IMR-90 (cell line): ENCODE measurements at places on chromosomes 5 and 9. TPM values are rescaled to one million over a fixed set of nuclear protein-coding genes. Genes with fewer than 3 reads are reported as not detected.

GRCh38 chr9:93207326-93207814 lies 23.4 kb downstream of the WNK2 start:
- H3K4me1 ChIP-seq = no peaks in the 10 kb centered on the region
- no peak overlapping the region for H3K4me3 ChIP-seq
- DNase-seq = peak; percentile 11
- peaks cover 13% of the 10 kb centered on the region; the same call in 1 of the 2 replicates for H3K27me3 ChIP-seq

GRCh38 chr5:173155912-173156311 lies 11.6 kb downstream of the BNIP1 start:
- no peak overlapping the region for H3K4me3 ChIP-seq
- DNase-seq = peak; percentile 49
- peaks cover 35% of the 10 kb centered on the region for H3K36me3 ChIP-seq
- no peaks in the 10 kb centered on the region for H3K27me3 ChIP-seq
- H3K4me1 ChIP-seq = no peaks in the 10 kb centered on the region; the same call in 1 of the 2 replicates
- no peak overlapping the region for H3K27ac ChIP-seq

- H3K36me3 ChIP-seq = peaks cover 24% of the 10 kb centered on the region
- H3K27ac ChIP-seq = no peak overlapping the region
- DNase-seq = no peak
- no peak overlapping the region for H3K4me3 ChIP-seq
Measured at GRCh38 chr5:179794171-179794570, 385 bp downstream of the LTC4S start.

- peak overlapping the region; percentile 98 for H3K27ac ChIP-seq
- no peaks in the 10 kb centered on the region for H3K27me3 ChIP-seq
- H3K4me1 ChIP-seq = peaks cover 16% of the 10 kb centered on the region
- H3K4me3 ChIP-seq = no peak overlapping the region
Measured at GRCh38 chr5:142446131-142446959, 121.5 kb upstream of the SPRY4 start.

- no peak overlapping the region for H3K27ac ChIP-seq
- no peak for DNase-seq
- no peaks in the 10 kb centered on the region for H3K4me1 ChIP-seq
- H3K36me3 ChIP-seq = no peaks in the 10 kb centered on the region
- no peaks in the 10 kb centered on the region for H3K27me3 ChIP-seq
- no peak overlapping the region for H3K4me3 ChIP-seq
Measured at GRCh38 chr9:72788966-72789735, 163.7 kb downstream of the ALDH1A1 start.

GRCh38 chr5:143980506-143980905 lies 168.5 kb downstream of the HMHB1 start:
- H3K4me1 ChIP-seq = peaks cover 4% of the 10 kb centered on the region; the same call in 1 of the 2 replicates
- H3K4me3 ChIP-seq = no peak overlapping the region
- no peak overlapping the region for H3K27ac ChIP-seq
- no peaks in the 10 kb centered on the region for H3K36me3 ChIP-seq
- no peaks in the 10 kb centered on the region for H3K27me3 ChIP-seq

DNA sequence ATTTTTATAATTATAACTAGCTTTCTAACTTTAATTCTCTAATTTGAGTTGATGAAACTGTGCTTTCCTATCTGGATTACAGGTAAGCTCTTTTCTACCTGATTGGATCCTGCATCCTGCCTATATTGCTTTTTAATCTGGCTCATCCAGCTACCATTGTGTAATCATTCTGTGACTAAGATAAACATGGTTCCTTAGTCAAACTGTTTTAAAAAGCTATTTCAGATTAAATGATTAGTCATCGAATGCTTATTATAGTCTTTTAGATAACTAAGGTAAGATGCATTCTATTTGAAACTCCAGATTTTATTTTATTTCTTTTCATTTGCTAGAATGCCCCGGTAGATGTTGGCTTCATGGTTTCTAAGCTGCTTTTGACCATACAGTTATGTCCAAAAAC lies 50.7 kb downstream of the ICE1 start:
- H3K36me3 ChIP-seq = peaks cover 20% of the 10 kb centered on the region
- H3K4me1 ChIP-seq = no peaks in the 10 kb centered on the region
- DNase-seq = peak; percentile 72
- no peaks in the 10 kb centered on the region for H3K27me3 ChIP-seq
- H3K4me3 ChIP-seq = no peak overlapping the region

The GLRA1 gene
- not detected in 2 replicates for total RNA-seq

The TXNDC8 gene
- not detected in 2 replicates for total RNA-seq

The SLC1A3 gene
- 0.56 and 1.3 TPM in 2 replicates for total RNA-seq

The C9 gene
- not detected in 2 replicates for total RNA-seq

The HTR1A gene
- total RNA-seq = not detected in 2 replicates

The SEMA6A gene
- 0.28 and 0.36 TPM in 2 replicates for total RNA-seq

The PRRC1 gene
- 46.8 and 49.4 TPM in 2 replicates for total RNA-seq

The GPR150 gene
- total RNA-seq = under 0.01 TPM in 2 replicates

The SMU1 gene
- 36.0 and 37.8 TPM in 2 replicates for total RNA-seq
